ENCODE measurements at places on chromosomes 16 and 17.
A peak's percentile ranks its signal among the peaks of the same experiment; 100 is the strongest.

DNA sequence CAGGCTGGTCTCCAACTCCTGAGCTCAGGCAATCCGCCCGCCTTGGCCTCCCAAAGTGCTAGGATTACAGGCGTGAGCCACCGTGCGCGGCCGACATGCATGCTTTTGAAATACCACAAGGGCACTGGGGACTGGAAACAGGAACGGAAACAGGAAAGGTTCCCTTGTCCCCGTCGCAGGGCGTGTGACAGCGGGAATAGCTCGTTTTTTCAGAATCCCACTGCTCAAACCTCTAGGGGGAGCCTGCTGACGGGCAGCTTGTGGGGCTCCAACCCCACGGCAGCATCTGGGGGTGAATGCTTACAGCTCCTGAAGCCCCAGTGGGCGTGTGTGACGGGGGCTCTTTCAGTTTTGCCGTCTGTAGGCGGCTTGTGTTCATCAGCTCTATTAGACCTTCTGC lies 18.8 kb upstream of the ASGR2 start:
- no peak for DNase-seq

- no peak for DNase-seq
These were observed 675.7 kb downstream of the WWOX start for GRCh38 chr16:78775161-78775561.

GRCh38 chr17:81511804-81512561 lies 616 bp downstream of the ACTG1 start:
- DNase-seq: peak; percentile 55

- peak; percentile 52 for DNase-seq
These were observed 8.2 kb downstream of the MMP2 start for GRCh38 chr16:55487048-55487803.

DNA sequence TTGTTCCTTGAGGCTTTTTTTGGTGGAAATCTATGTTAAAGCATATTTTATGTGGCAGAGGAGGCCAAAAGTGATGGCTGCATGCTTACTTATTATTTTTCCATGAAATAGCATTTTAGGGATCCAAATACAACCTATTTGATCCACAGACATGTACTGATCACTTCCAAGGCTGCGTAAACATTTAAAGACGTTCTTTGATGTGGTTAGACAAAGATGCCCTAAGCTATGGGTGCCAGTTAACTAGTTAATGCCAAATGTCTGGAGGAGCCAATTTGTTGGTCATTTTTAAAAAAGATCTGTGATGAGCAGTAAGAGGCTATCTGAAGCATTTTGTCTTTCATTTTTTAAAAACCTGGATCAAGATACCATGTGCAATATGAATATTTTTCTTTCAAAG lies 17.3 kb upstream of the PRKCA start:
- DNase-seq: no peak

DNA sequence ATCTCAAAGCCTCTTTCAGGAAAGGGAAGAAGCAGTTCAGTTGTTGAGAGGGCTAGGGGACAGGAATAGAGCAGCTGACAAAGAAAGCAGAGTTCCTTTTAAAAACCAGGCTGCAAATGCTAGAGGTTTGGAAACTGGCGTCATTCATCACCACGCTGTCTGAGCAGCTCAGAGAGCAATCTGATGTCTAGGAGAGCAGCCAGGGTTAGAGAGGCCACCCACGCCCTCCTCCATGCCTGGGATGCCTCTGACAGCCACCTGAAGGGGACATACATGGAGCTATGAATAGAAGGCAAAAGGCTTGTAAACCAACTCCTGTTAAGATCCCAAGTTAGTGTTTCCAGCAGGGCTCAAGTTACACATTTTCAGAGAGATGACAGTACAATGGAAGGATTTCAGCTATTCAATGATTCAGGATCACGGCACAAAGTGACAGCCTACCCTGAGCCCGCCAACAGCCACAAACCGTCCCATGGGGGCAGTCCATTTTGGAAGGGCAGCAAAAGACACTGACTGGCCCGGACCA lies 12.4 kb downstream of the RAB5C start:
- DNase-seq: no peak

GRCh38 chr16:65745201-65745708 lies 621.2 kb upstream of the CDH5 start:
- no peak for DNase-seq

DNA sequence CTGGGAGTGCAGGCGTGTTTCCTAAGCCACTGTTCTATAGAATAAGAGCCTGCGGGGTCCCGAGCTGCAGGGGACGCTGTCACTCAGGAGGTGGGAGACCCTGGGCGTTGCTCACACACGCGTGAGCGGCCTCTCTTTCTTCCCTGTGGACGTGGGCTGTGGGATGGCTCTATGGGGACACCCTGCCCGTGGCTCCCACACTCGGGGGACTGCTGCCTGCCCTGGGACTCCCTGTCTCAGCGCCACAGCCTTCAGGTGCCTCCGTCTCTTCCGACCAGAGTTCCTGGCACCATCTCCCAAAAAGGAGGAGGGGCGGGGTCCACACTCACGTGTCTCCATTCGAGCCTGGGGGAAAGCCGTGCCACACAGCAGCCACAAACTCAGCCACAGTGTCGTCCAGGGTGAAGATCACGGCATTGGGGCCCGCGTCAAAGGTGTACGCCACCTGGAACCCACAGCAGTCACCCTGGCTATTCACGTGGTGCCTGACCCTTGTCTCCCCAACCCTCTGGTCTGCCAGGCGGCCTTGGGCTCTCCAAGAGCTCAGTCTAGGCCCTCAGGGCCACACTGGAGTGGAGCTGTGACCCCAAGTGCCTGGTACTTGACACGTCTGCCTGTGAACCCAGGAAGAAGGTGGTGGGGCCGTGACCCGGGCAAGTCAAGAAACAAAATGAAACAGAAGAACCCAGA lies 3.7 kb upstream of the CYBA start:
- no peak for DNase-seq

DNA sequence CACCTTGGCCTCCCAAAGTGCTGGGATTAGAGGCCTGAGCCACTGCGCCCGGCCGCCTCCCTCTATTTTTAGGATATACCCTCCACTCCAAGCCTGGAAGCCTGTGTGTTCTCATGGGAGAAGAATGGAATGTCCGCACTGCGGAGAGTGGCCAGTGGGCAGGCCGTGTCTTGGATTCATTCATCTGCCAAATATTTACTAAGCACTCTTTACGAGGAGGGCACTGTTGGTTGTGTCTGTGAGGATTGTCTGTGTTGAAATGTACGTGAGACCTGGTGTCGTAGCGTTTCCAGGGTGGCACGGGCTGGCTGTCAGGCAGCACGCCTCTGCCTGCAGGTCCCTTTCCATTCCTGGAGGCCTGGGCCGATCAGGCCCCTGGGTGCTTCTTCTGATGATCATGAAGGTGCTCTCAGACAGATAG lies 19.2 kb downstream of the PGS1 start:
- no peak for DNase-seq

GRCh38 chr17:10266296-10266876 lies 68.0 kb upstream of the GAS7 start:
- DNase-seq: no peak

GRCh38 chr17:1830288-1830687 lies 483 bp downstream of the RPA1 start:
- no peak for DNase-seq

- DNase-seq: no peak
These were observed 84.8 kb downstream of the MRM1 start for GRCh38 chr17:36686123-36686669.

- DNase-seq: no peak
These were observed 6.1 kb downstream of the ABR start for GRCh38 chr17:1173432-1174262.

GRCh38 chr17:77933777-77934398 lies 24.6 kb upstream of the TNRC6C start:
- no peak for DNase-seq

GRCh38 chr16:65196420-65197075 lies 74.7 kb upstream of the CDH11 start:
- no peak for DNase-seq

GRCh38 chr16:11254913-11255736 lies 879 bp downstream of the SOCS1 start:
- DNase-seq: peak; percentile 63

DNA sequence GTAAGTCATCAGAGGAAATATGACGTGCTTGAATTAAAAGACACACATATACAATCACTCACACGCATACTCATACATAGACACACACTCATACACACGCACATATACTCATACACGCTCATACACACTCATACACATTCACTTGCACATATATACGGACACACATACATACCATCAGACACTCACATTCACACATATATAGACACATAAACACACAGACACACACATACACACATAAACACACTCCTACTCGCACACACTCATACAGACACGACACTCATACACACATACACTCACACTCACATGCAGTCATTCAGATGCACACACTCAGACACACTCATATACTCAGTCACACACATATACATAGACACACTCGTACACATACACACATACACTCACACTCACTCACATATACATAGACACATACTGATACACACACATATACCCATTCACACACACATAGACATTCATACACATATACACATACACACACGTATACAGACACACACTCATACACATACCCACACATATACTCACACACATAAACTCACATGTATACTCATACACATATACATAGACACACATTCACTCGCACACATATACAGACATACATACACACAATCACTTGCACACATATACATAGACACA lies 24.9 kb upstream of the NUDT16L1 start:
- no peak for DNase-seq

DNA sequence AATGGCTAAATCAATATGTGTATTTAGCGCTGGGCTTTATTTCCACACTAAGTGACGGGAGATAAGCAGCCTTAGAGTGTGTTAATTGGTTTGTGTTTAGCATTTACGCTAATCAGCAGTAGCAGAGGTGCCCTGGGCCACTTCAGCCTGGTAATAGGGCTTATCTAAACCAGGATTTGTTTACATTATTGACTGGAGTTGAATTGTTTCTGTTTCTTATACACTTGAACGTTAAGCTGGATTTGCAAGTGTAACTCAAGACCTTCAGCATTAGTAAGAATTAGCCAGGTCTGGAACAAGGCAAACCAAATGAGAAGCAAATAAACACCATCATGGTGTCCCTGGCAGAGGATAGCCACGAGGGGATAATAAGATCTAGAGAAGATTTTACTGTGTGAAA lies 313.6 kb downstream of the HS3ST4 start:
- no peak for DNase-seq

GRCh38 chr17:74212209-74212912 lies 1.0 kb upstream of the TTYH2 start:
- DNase-seq: no peak

DNA sequence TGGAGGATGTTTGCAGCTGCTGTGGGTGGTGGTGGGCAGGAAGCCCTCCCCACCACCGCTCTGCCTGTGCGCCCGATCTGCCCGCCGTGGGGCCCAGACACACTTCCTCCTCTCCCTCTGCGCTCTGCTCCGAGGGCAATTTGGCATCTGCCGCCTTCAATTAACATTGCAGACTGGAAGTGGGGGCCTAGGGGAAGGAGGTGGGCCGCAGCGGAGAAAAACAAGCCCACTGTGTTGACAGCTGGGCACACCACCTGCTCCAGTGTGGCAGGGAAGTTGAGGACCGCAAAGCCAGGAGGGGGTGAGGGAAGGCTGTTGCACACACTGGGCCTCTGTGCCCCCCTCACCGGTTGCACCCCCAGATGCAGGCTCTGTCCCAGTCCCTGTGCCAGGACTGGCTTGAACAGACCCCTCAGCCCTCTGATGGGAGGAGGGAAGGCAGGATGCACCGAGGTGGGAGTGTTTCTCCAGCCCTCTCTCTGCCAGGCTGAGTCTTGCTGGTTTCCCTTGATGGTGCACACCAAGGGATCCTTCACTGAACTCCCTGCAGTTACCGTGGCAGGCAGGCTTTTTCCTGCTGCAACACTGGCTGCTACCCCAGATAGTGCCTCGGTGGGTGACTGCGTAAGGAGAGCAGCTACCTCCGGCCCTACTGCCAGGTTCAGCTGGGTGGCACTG lies 72.8 kb upstream of the MED9 start:
- no peak for DNase-seq

DNA sequence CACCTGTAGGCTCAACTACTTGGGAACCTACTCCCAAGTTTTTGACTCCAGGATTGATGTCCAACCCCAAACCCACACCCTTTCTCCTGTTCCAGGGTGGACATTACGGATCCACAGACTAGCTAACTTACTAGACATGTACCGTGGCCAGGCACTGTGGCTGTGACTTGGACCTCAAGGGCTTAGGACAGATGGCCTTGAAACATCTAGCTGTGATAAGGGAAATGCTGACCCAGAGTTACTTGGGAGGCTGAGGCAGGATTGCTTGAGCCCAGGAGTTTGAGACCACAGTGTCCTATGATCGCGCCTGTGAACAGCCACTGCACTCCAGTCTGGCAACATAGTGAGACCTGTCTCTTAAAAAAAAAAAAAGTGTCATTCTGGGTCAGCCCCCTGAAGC lies 4.2 kb downstream of the STARD3 start:
- DNase-seq: no peak

DNA sequence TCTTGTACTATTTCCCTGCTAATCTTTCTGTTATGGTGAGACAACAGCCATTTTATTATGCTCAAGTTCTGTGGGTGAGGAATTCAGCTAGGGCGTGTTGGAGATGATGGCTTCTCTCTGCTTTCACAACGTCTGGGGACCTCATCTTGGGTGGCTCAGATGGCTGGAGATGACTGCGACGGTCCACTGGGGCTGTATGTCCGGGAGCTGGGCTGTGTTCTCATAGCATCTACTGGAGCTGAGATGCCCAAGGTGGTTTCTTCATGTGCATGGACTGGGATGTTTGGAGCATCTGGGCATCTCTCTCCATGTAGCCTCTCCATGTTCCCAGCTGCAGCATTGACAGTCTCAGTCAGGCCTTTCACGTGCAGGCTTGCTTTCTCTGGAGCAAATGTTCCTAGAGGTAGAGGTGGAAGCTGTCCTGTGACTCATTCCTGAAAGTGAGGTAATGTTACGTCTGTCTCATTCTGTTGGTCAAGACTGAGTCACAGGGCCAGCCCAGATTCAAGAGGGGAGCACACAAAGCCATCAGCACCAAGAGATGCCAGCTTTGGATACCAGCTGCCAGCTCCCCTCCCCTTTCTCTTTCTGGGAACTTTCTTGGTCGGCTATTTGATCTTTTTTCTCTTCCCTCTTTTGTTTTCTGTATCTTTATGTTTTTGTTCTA lies 96.2 kb downstream of the RAP1GAP2 start:
- DNase-seq: no peak

DNA sequence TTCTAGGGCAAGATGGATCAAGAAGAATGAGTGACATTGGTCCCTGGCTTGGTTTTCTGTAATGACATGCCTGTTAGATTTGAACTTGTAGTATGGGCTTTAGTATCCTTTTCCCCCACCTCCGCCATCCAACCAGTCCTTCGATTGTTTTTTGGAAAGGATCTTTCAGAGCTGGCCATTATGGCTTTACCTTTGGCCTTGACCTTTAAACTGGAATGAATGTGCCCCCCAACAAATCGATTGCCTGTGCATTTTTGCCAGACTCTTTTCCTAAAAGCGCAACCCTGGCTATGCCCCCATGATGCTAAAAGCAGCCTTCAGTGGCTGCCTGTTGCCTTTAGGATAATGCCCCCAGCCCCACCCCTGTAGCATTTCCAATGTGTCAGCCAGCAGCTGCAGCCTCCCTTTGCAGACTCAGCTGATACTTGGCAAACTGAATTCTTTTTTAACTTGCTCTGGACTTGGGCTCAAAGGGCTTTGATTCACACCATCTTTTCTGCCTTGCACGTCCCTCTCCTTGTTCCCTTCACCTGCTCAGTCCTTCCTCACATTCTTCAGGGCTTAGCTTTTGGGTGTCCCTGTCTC lies 4.0 kb downstream of the GPRC5C start:
- DNase-seq: no peak
